Forelimb muscle (tissue), 1 donor: ENCODE measurements at places on chromosomes 12 and 14.
A peak's percentile ranks its signal among the peaks of the same experiment; 100 is the strongest.

GRCh38 chr14:100547633-100548294 lies 39.5 kb downstream of the BEGAIN start:
- DNase-seq, result peak; percentile 26

DNA sequence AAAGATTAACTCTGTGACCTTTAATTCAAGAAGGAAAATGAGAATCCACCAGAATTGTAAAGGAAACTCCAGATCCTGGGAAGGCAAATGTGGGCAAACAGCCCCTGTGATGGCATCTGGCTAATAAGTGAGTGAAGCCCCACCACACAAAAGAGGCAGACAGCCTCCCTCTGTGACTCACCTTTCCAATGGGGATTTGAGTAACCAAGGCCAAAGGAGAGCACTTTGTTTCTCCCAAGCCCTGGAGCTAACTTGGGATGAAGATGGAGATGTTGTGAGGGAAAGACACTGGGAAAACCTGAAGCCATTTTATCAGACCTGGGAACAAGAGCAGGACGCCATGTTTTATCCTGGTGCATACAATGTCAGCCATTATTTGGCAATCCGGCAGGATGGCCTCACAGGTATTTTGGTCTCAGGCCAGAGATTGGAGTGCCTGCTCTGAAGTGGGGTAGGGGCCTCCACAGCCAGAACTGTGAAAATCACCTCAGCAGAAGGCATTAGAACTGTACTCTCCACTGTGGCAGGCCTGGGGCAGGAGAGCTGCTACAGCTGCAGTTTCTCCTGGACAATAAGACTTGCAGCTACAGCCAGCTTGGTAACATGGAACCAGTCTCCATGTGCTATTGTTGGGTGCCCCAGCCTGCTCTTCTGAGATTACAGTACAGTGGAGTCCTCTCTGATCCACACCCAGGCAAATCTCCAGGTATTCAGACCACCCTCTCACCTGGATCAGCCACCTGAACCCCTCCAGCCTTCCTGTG lies 96.6 kb upstream of the PCED1B start:
- no peak for DNase-seq

GRCh38 chr12:111607239-111607638 lies 8.1 kb upstream of the ATXN2 start:
- DNase-seq, result no peak

- no peak for DNase-seq
Measured at GRCh38 chr14:92253381-92253894, 69.5 kb upstream of the SLC24A4 start.

DNA sequence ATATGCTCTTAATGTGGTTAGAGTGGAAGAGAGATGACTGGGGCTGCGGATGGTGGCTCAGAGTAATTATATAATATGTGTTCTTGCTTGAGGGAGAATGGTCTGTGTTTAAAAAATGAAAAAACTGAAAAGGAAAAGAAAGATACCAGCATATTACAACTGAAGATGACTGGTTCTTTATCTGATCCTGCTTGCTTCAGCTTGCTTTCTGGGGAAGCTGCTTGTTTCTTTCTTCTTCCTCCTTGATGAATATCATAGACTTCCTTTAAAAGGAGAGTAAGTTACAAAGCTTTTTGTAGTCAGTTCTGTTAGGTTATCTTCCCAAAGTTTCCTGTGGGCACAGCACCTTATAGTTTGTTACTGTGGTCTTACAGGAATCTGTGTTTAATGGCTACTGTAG lies 210.9 kb downstream of the ERC1 start:
- no peak for DNase-seq

- DNase-seq, result no peak
Measured at GRCh38 chr12:129186952-129187351, 333.7 kb downstream of the GLT1D1 start.

DNA sequence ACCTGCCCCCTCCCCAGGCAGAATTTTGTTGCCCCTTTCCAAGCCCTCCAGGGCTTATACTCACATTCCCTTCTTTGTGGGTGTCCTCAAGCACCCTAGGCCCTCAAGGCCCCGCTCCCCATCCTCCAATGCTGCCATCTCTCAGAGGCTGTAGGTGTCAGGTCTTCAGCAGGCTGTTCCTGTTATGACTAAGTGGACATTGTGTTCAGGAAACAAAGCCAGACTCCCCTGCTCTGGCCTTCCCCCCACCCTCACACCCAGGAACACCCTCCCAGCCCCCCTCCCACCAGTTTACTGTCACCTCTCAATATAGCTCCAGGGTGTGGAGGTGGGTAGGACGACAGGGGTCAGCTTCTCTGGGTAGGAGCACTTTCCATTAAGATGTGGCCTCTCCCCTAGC lies 1.4 kb upstream of the MYH6 start:
- no peak for DNase-seq

DNA sequence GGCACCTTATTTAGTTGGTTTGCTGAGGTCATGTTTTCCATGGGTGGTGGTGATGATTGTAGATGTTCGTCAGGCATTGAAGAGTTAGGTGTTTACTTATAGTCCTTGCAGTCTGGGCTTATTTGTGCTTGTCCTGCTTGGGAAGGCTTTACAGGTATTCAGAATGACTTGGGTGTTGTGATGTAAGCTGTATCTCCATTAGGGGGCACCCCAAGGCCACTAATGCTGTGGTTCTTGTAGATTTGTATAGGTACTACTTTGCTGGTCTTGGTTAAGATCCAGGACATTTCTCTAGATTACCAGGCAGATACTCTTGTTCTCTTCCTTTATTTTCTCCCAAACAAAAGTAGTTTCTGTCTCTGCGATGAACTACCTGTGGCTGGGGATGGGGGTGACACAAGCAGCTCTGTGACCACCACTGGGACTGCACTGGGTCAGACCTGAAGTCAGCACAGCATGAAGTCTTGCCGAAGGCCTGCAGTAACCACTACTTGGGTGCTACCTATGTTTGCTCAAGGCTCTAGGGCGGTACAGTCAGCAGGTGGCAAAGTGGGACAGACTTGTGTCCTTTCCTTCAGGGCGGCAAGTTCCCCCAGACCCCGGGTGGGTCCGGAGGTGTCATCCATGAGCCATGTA lies 35.8 kb upstream of the FBXO33 start:
- DNase-seq, result no peak
